ENCODE measurements at places on chromosomes 4 and X. TPM values are rescaled to one million over a fixed set of nuclear protein-coding genes. Genes with fewer than 3 reads are reported as not detected.

- no peak for DNase-seq
Measured at GRCh38 chr4:22607382-22607781, 85.4 kb upstream of the GBA3 start.

DNA sequence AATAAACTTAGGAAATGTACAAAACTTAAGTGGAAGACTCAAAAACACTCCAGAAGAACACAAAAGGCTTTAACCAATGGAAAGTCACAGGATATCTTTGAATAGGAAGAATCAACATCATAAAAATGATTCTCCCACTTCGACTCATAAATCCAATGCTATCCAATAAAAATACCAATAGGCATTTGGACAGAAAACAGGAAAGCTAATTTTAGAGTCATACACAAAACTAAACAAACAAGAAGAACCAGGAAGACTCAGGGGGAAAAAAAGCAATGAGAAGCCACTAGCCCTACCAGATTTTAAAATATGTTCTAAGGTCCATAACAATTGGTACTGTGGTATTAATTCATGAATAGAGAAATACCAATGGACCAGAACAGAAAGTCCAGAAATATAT is 28.2 kb downstream of the SLC9A7 start:
- no peak for DNase-seq

- no peak for DNase-seq
Measured at GRCh38 chrX:84747516-84747915, 245.3 kb upstream of the HDX start.

GRCh38 chrX:78321809-78322208 is 5.6 kb downstream of the CYSLTR1 start:
- no peak for DNase-seq

DNA sequence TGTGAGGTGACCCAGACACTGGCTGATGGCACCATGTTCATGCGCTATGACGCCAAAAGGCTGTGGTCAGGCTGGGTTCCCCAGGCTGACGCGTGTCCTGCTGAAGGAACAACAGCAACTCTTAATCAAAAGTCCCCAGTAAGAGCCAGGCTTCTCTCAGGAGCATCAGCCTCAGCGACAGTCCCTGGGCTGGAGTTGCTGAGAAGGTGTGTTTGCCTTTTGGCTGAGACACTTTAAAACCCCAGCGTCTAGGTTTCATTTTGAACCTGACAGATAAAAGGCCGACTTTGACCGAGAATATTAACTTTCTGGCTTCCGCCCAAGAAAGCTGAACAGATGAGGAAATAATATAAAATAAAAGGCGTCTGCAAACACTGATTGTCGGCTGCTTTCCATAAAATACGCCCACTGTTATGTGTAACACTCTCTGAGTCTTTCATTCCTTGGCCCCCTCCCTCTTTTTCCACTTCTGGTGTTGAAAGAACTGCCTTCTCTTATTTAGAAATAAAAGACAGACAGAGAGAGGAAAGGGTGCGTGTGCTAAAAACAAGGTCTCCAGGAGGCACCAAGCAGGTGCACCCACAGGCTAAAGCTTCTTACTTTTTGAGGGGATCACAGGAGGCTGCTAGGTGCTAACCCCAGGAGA is 373.6 kb downstream of the MID1IP1 start:
- no peak for DNase-seq

- DNase-seq, result no peak
Measured at GRCh38 chr4:93529692-93530372, 298.7 kb upstream of the ATOH1 start.

- no peak for DNase-seq
Measured at GRCh38 chr4:108751321-108751720, 11.5 kb downstream of the ETNPPL start.

GRCh38 chr4:151117371-151117962 is 18.0 kb downstream of the RPS3A start:
- peak; percentile 30 for DNase-seq

GRCh38 chr4:163562496-163562895 is 68.0 kb downstream of the TMA16 start:
- no peak for DNase-seq

- no peak for DNase-seq
Measured at GRCh38 chrX:14506866-14507265, 22.5 kb upstream of the GLRA2 start.

Gene FGFBP1
- total RNA-seq, result not detected

Gene IQCM
- not detected for total RNA-seq

Gene GYG2
- 23.1 TPM for total RNA-seq

Gene GLUD2
- total RNA-seq, result 2.8 TPM

Gene ESX1
- not detected for total RNA-seq

Gene ARMCX1
- 28.5 TPM for total RNA-seq

Gene GPR82
- total RNA-seq, result 0.44 TPM

Gene MAGEA1
- not detected for total RNA-seq
